ENCODE measurements at places on chromosomes 3 and 15. TPM values are rescaled to one million over a fixed set of nuclear protein-coding genes. Genes with fewer than 3 reads are reported as not detected.
A peak's percentile ranks its signal among the peaks of the same experiment; 100 is the strongest.

ACTRT3 gene
- total RNA-seq = 2.8 TPM

GRCh38 chr15:74390647-74391288 lies 23.3 kb upstream of the CYP11A1 start:
- H3K27ac ChIP-seq = no peak overlapping the region
- H3K27me3 ChIP-seq = no peaks in the 10 kb centered on the region
- no peaks in the 10 kb centered on the region for H3K4me1 ChIP-seq

GRCh38 chr15:91896341-91897055 lies 43.0 kb downstream of the SLCO3A1 start:
- H3K36me3 ChIP-seq = no peaks in the 10 kb centered on the region
- H3K4me1 ChIP-seq = no peaks in the 10 kb centered on the region
- H3K27ac ChIP-seq = no peak overlapping the region
- H3K4me3 ChIP-seq = no peak overlapping the region
- no peak for DNase-seq
- no peaks in the 10 kb centered on the region for H3K27me3 ChIP-seq

DNA sequence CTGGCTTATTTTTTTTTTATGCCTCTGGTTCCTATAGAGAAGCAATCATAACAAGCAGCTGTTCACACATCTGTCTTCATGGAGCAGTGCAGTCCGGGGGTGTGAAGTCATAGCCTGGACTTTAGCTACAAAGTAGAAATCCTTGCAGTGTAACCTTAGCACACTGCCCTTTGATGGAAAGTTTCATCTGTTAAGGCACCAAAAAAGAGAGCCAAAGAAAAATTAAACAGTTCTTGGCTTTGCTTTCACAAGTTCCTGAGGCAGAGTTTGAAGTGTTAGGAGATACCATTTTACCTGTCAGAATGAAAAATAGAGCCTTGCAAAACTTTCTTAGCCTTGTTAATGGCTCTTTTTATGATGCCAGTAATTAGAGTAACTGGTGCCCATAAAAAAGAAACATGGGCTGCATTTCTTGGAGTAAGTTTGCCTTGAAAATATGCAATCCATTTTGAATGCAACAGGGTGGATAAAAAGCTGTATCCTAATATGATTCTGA lies 84.1 kb downstream of the PIK3R4 start:
- peaks cover 16% of the 10 kb centered on the region for H3K4me1 ChIP-seq
- H3K4me3 ChIP-seq = no peak overlapping the region
- peak; percentile 32 for DNase-seq
- peak overlapping the region; percentile 64 for H3K27ac ChIP-seq
- no peaks in the 10 kb centered on the region for H3K27me3 ChIP-seq

COLQ gene
- total RNA-seq = 4.7 TPM

DNA sequence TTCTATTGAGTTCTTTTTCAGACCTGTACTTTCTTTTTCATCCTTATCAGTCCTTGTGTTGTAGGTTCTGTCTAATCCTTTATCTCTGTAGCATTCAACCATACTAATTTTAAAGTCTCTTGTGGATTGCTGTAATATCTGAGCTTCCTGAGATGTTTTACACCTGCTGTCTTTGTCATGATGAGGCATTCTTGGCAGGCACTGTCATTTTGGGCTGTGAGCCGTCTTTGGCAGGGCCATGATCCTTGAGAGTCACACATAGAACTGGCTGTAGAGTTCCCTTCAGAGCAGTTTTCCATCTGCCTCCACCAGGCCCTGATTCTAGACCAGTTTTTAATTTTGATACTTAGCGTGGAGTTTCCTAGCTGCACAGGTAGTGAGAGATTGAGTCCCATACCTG lies 6.7 kb downstream of the EFCC1 start:
- no peak overlapping the region for H3K27ac ChIP-seq
- H3K4me3 ChIP-seq = no peak overlapping the region
- H3K4me1 ChIP-seq = no peaks in the 10 kb centered on the region
- no peaks in the 10 kb centered on the region for H3K36me3 ChIP-seq

DNA sequence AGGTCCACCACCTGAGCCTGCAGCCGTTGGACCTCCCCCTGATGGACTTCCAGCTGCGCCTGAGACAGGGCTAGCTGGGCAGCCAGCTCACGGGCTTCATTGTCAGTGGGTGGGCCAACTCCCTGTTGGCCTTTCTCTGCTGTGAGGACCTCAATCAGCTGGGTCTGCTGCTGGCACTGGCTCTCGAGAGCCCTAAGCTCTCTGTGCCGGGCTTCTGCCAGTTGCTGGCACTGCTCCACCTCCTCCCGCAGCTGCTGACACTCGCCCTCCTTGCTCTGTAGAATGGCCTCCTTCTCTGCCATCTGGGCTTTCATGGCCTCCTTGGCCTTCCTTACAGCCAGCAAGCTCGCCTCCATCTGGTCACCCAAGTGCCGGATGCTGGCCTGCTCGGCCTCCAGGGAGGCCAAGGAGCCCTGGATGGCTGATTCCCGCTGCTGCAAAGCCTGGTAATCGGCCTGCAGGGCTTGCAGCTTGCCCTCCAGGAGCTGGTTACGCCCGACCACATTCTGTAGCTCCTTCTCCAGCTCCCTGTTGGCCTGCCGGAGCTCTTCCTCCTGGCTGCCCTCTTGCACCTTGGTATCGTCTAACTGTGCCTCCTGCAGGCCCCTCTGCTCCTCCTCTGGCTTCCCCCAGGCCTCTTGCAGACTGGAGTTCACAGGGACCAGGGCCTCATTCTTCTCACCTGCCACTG lies 23.8 kb downstream of the CXCR6 start:
- H3K4me3 ChIP-seq = no peak overlapping the region
- no peak overlapping the region for H3K27ac ChIP-seq
- no peaks in the 10 kb centered on the region for H3K36me3 ChIP-seq
- H3K27me3 ChIP-seq = no peaks in the 10 kb centered on the region
- DNase-seq = no peak

CCRL2 gene
- 2.2 TPM for total RNA-seq

All from uterus (tissue), 4 donors.